A673 (cell line): ENCODE measurements at places on chromosomes 7 and 10.
A peak's percentile ranks its signal among the peaks of the same experiment; 100 is the strongest.

DNA sequence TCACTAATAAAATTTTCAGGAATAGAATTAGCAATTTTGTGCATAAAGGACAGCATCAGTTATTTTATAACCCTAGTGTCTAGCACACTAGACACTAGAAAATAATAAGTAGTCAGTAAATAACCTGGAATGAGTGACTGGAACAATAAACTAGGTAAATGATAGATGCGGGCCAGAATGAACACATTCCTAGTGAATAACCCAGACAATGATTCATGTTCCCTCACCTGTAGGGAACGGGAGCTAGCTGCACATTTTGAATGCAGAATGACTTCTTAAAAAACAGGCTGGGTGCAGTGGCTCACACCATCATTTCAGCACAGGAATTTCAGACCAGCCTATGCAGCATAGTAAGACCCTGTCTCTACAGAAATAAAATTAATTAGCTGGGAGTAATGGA lies 3.2 kb upstream of the ATOH7 start:
- no peak for DNase-seq

DNA sequence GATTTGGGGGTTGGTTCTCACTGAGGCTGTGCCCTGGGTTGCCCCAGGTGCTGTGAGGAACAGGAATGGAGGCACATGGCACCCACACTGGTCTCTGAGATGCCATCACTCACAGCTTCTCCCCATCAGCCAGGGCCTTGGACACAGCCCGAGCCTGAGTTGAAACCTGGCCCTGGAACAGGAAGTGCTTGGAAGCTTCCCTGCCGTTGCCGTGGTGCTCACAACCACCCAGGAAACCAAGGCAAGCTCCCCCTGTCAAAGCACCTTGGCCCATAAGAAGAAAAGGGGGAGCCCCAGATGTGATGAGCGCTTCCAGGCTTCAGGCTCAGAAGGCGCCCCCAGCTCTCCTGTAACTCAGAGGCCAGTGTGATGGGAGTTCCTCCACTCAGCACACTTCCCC lies at the start of gene BTBD16:
BTBD16 (plus strand) TSS at position 221 of the 400 bp plus-strand sequence. CDS start 3,786 bp downstream, outside the sequence.
- no peak for DNase-seq

- peak; percentile 72 for DNase-seq
These were observed 76.0 kb upstream of the C1QL3 start for GRCh38 chr10:16597656-16598055.

DNA sequence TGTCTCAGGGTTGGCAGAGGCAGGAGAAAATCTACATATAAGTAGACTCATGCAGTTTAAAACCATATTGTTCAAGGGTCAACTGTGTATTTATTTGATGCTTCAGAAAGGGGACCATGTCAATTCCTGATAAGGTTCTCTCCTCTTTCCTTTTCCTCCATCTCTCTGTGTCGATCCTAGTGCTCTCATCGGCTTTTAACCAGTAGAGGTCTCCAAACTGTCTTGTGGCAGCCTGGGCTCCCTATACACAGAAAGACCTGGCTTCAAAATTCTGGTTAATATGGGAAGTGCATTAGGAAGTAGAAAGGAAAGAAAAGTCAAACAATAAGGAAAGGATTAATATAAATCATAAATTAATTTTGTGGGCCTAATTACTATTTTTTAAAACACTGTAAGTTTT lies 304.4 kb upstream of the C7orf33 start:
- peak; percentile 73 for DNase-seq
